NCI-H526 (cell line): ENCODE measurements at places on chromosomes 5 and 9.

- no peak for DNase-seq
Observed at GRCh38 chr9:526904-527591, 312.4 kb downstream of the DOCK8 start.

GRCh38 chr9:107878462-107878861, 388.9 kb upstream of the KLF4 start:
- no peak for DNase-seq

- no peak for DNase-seq
Observed at GRCh38 chr5:9502050-9502834, 43.6 kb downstream of the SEMA5A start.

DNA sequence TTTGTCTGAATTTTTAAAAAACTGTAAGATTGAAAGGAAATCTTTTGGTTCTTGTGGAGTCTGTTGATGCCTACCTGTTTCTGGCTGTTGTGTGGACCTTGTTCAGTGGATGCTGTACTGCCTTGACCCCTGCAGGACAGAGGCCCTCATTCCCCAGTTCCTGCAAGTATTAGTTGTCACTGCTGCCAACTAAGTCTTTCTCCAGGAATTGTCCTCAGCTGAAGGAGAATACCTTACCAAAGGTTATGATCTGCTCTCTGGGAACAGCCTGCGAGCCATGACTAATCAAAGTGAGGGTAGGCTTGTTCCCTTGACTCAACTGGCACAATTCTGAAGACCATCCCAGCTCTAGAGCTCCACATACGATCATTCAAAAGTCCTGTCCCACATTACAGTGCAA, 145.3 kb upstream of the FST start:
- no peak for DNase-seq

DNA sequence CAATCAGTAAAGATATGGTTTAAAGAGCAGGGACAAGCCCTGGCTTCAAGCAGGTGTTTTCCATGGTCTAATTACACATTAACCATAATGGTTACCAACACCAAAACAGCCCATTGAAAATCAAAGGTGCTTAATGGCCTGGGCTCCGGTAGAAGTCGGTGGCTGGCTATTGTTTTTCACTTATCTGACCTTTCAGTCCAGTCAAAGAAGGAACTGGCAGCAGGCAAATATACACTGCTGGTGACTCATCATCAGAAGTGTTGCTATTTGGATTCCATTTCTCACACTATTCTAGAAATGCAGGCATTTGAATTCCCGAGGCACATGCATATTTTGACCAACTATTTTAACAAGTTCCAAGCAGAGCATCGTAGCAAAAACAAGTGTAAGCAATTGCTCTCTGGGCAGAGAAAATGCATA, 26.3 kb upstream of the GABRP start:
- DNase-seq, result no peak

GRCh38 chr5:6837519-6838110, 124.4 kb downstream of the TENT4A start:
- no peak for DNase-seq

DNA sequence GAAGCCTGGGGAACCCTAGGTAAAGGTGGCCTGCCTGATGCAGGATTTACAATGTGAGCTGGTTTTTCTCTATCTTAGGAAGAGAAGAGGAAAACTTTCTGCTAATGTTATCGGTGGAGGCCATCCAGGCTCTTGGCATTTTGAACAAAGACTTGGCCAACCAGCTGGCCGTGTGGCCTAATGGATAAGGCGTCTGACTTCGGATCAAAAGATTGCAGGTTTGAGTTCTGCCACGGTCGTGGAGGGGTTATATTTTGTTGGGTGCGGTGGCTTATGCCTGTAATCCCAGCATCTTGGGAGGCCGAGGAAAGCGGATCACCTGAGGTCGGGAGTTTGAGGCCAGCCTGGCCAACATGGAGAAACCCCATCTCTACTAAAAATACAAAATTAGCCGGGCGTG, 9.6 kb downstream of the C9orf152 start:
- no peak for DNase-seq

DNA sequence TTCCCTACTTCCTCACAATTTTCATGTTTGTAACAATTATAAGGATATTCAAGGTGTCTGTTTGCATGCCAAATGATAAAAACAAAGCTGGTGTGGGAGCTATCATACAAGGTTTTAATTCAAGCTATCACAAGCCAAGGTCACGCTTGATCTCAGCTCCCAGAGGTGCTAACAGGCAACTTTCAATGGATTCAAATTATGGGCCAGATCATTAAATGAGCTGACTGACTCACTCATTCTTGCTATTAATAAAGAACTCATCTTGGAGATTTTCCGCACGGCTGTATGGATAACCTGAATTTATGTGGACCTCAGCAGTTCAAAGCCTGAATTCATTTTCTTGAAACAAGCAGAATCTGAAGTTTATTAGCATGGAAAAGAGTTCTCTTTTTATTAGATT, 267.3 kb upstream of the CDH6 start:
- no peak for DNase-seq

DNA sequence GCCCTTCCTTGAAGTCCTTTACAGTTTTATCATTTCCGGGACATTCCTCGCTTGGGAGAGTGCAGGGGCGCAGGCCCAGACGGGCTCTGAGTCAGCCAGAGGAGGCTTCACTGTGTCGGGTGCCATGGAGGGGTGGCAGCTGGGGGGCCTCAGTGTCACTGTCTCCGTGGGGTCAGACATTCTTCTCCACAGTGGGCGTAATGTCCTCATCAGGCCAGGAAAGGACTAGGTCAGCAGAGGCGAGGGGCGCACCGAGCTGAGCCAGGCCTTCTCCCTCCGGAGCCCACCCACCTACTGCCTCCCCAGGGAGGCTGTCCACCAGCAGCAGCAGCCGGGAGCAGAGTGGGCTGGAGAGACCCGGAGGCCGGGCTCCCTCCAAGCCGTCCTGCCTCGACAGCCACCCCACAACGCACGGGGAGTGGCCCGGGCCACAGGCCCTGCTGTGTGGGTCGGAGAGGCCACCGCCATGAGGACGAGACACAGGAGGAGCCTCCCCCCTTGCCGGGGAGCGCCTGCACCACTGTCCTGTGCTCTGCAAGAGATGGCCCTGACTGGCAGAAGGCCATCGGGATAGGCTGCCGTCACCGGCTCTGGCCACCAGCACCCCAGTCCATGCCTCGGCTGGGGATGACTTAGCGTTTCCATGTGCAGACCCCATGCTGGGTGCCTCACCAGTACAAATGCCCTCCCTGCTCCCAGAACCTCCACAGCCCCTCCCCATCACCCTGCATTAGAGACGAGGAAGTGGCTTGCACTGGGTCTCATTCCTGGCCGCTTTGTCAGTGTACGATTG, 26.5 kb downstream of the SARDH start:
- DNase-seq, result no peak

DNA sequence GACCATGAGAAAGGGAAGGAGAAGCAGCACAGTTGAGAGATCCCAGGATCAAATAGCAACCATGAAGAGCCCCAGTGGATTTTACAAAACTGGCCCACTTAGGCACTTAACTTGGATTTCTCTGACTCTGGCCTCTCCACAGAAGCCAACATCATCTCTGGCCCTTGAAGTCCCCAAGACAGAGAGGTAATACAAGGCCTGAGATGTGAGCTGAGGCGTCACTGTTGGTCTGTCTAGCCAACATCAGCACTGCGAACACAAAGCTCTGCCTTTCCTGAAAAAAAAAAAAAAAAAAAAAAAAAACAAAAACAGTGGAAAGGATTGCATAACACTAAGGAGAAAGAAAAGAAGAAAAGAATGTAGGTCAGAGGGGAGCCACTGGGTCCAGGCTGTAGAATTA, 378.3 kb downstream of the BRINP1 start:
- no peak for DNase-seq

DNA sequence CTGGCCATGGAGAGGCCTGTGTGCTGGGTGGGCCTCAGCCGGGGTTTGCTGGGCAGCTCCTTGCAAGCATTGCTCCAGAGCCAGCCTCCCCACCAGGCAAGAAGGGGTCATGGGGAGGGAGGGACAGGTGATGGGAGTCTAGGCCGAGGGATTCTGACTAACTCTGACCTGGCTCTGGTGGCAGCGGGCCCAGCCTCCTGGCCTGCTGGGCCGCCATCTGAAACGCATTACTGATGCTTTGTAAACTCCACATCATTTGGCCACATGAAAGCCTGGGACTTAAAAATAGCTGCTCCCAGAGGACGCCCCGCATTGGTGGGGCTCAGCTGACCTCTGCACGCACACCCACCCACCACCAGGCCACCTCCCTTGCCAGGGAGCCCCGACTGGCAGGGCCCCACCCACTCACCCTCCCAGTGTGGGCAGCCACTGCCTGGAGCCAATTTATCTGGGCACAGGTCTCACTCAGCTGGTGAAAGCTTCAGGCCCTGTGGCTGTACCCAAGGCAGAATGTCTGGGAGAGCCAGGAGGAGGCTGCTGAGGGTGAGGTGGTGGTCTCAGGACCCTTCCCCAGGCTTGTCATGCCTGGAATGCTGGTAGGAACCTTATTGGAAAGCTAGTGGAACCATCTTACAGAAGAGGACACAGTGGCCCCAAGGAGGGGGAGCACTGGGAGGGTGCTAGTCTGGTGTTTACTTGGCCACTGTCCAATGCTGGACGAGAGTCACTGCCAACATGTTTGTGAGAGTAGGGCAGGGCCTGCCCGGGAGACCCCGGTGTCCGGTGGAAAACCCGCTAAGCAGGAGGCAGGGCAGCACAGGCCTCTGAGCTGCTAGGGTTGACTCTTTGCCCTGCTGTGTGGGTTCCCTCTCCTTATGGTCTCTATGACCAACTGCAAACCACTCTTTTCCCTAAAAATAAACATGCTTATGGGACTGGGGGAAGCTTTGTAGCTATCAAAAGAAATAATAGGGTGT, 10.8 kb downstream of the TCF7 start:
- DNase-seq, result no peak

- DNase-seq, result no peak
Observed at GRCh38 chr9:120865176-120865575, 11.8 kb downstream of the PHF19 start.

DNA sequence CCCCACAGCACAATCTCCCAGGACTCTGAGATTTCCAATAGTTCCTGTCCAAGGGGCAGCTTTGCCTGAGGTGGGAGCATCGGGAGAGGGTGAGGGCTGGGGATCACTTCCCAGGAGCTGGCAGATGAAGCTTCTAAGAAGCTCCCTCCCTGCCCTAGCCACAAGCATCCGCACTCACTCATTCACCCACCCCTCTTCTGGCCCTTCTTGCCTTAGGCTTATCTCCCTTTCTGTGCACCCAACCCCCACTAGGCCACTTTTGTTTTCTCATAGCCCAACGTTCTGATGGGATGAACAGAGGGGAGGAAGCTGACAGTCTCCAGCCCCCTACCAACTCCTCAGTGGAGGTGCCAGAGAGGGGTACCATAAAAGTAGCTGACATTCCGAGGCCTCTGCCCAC, 3.7 kb upstream of the PCDH1 start:
- no peak for DNase-seq
